ENCODE measurements at places on chromosomes 13 and 19.

GRCh38 chr13:33150126-33150525 is 133.9 kb downstream of the KL start:
- peak; percentile 9 for DNase-seq

- no peak for DNase-seq
Measured at GRCh38 chr19:3095441-3096191, 1.5 kb downstream of the GNA11 start.

GRCh38 chr13:54628383-54628782 is 1599.8 kb downstream of the OLFM4 start:
- no peak for DNase-seq

DNA sequence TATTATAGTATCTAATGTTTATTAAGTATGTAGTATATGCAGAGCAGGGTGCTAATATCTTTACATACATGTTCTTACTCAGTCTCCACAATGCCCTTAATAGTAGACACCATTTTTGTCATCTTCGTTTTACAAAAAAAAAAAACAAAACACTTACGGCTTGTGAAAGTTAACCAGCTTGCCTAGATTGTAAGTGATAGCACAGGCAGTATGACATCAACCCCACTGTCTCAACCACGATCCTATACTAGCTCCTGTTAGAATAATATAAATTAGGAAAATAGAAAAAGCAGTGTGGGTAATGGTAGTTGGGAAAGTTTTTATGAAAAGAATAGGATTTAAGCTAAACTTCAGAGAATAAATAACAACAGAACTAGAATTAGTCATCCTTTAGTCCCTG is 34.3 kb downstream of the MICU2 start:
- no peak for DNase-seq

DNA sequence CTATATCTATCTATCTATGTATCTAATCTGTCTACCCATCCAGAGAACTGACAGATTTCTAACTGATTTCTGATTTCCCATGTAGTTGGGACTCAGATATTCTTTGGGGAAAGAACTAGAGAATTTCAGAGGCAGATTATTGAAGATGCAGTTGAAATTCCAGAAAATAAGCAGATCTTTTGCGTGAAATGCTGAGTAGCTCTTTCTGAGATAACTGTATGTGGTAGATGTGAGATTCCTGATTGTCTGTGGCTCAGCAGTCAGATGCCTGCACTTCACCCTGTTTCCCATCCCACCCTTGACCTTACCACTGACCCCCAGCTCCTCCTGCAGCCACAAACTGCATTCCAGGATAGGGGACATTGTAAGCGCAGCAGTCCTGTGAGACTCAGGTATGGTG is 61.5 kb downstream of the DGKH start:
- DNase-seq = no peak

DNA sequence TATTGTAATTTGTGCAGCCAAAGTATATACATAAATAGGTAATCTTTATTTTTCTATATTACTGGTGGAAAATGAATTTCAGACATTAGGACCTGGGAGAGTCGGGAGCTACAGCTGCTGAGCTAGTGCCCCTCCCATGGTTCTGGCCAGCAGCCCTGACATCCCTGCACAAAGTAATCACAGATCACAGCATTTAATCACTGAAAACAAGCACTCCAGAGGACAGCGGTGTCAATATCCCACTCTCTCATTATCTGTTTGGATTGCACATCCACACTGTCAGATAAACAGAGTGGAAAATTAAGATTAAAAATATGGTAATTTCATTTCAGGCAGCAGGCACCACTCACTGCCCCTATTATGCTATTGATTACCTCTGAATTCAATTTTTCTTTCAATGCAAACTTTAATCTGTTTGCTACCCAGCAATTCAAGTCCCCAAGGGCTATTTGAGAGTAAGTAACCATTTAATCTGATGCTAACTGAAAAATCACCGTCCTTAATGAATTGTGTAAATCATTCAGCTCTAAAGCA is 254.1 kb upstream of the SOX21 start:
- no peak for DNase-seq

GRCh38 chr13:108834193-108834592 is 204.8 kb downstream of the MYO16 start:
- DNase-seq = no peak

DNA sequence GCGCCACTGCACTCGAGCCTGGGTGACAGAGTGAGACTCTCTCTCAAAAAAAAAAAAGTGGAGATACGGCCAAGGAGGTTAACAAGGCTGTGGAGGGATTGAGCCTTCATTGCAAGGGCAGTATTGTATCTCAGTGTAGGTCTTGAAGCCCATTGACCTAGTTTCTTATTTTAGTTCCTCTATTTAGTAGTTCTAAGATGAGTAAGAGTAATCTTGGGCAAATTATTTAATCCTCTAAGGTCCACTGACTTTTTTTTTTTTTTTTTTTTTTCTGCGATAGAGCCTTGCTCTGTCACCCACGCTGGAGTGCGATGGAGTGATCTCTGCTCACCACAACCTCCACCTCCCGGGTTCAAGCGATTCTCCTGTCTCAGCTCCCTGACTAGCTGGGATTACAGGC is 14.3 kb upstream of the ILF3 start:
- DNase-seq = no peak

- DNase-seq = no peak
Measured at GRCh38 chr13:45356966-45357672, 16.1 kb upstream of the TPT1 start.

DNA sequence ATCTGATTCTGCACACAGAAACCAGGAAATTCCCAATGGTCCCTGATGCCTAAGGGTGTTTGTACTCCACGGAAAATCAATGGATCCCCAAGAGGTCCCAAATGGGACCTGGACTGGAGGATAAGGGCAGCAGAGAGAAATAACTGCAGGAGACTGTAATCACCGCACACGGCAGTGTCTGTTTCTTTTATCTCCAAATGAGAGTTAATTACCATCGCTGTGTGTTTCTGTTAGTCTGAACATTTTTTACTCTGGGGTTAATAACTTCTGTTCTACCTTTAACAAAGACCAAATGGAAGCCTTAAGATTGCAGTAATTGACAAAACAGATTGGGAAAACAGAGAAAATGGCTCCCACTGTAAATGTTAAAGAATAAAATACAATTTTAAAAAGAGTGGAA is 320.9 kb downstream of the DCLK1 start:
- DNase-seq = no peak

- DNase-seq = no peak
Measured at GRCh38 chr13:111143865-111144540, 28.9 kb downstream of the ARHGEF7 start.

- DNase-seq = no peak
Measured at GRCh38 chr19:49686503-49687088, 2.8 kb upstream of the ADM5 start.

DNA sequence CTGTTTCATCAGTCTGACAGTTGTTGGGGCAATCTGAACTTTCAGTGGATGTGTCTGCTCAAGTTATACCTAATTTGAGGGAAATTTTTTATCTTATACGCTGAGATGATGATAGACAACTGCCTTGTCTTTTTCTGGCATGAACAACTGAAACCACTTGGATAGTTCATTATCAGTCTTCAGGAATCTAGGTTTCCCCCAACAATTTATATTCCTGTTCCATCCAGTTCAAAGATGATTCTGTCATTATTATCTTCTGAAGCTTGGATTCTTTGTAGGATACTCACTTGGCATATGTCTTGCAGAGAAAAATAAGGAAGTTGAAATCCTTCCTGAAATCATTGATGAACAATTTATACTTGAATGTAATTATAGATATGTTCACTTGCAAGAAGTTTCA is 193.7 kb downstream of the LMO7 start:
- no peak for DNase-seq

DNA sequence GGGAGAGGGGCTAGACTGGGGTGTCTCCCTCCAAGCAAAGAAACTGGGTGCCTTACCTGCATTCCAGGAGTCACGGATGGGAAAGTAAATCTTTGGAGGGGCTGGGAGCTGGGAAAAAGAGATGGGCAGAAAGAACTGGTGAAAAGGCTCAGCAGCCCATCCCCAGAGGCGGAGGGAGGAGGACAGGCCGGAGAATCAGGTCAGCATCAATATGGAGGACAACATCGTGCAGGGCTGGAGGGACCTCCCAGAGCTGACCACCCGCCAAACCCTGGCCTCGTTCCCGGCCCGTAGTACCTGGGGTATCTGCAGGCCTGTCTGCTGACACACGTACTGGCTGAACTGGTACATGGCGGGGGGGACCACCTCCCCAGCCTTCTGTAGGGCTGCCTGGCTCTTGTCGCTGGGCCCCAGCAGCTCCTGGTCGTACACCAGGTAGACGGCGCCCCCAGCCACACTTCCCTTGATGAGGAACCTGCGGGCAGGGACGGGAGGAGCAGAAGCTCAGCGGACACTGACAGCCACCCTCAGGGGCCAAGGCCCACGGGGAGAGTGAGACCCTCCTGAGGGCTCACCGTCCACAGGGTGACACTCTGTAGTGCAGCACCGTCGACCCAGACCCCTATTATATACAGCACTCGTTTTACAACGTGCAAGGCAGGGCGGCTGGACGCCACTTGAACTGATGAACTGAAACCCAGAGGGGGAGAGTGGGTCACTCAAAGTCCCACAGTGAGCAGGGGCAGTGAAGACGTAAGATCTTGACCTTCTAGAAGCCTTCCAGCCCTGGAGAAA is 830 bp downstream of the MICOS13 start:
- no peak for DNase-seq

GRCh38 chr19:1241417-1242095 is at the start of gene ATP5F1D:
Gene ATP5F1D, plus strand, starts transcription at chr19:1241751. Its CDS starts 100 bp downstream, at chr19:1241851.
- peak; percentile 90 for DNase-seq

- no peak for DNase-seq
Measured at GRCh38 chr19:18435178-18435841, 2.6 kb downstream of the ISYNA1 start.

DNA sequence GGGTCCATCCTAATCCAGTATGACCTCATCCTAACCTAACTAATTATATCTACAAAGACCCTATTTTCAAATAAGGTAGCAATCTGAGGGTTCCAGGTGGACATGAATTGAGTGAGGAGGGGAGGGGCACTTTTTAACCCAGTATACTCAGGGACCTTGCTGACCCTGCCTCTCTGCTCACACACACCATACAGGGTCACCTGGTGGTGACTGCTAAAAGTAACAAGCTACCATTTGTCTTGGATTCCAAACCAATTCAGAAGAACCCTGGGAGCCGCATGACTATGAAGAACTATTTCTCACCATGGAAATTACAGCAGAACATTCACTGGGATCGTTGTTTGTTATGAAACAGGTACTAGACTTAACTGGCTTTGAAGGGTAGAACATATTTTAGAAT is 151.9 kb downstream of the LACC1 start:
- no peak for DNase-seq

DNA sequence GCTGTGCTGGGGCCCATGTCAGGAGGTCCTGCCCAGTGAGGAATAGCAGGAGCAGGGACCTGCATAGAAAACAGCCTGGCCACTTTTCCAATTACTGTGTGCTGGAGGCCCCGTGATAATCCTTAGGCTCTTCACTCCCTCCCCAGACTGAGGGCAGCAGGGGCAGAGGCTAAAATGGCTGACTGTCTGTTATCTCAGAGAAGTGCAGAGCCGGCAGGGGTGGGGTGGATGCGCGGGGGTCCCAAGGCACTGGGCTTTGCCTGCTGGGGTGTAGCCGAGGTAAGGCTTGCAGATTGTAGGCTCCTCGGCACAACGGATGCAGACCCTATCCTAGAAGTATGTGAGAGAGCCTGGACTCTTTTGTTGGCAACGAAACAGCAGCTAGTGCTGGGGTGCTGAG is 1064.1 kb downstream of the OLFM4 start:
- no peak for DNase-seq

Data from fibroblast of the conjunctiva (primary cell).